ENCODE measurements at places on chromosomes 12 and 14.

DNA sequence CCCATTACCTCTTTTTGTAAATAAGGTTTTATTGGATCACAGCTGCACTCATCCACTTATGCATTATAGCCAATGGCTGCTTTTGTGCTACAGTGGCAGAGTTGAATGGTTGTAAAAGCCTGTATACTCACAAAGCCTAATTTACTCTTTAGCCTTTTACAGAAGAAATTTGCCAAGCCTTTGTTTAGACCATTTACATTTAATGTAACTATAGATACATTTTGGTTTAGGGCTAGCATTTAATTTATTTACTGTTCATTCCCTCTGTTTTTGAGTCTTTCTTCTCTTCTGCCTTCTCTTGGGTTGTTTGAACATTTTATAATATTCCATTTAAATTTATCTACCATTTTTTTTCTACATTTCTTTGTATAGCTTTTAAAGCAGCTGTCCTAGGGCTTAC is 217.1 kb upstream of the AMIGO2 start:
- DNase-seq = no peak

DNA sequence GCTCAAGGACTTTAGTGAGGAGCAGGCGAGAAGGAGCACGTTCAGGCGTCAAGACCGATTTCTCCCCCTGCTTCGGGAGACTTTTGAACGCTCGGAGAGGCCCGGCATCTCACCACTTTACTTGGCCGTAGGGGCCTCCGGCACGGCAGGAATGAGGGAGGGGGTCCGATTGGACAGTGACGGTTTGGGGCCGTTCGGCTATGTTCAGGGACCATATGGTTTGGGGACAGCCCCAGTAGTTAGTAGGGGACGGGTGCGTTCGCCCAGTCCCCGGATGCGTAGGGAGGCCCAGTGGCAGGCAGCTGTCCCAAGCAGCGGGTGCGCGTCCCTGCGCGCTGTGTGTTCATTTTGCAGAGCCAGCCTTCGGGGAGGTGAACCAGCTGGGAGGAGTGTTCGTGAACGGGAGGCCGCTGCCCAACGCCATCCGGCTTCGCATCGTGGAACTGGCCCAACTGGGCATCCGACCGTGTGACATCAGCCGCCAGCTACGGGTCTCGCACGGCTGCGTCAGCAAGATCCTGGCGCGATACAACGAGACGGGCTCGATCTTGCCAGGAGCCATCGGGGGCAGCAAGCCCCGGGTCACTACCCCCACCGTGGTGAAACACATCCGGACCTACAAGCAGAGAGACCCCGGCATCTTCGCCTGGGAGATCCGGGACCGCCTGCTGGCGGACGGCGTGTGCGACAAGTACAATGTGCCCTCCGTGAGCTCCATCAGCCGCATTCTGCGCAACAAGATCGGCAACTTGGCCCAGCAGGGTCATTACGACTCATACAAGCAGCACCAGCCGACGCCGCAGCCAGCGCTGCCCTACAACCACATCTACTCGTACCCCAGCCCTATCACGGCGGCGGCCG is 1.1 kb downstream of the PAX9 start:
- no peak for DNase-seq

DNA sequence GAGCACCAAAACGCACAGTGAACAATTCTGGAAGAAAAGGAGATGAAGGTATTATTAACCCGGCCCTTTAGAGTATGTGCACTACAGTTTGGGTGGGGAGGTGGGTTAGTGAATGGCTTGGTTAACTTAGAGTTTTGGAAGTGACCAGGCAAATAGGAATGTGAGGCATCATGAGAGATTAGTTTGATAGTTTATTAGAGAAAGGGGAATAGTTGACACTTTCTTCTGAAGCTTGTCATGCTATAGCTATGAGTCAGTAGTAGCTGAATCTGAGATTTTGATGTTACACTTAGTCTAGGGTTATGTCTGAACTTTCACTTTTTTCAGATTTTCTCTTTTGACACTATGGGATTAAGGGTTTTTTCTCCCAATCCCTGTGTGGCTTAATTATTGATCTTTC is 567.2 kb downstream of the SNAPC1 start:
- no peak for DNase-seq

DNA sequence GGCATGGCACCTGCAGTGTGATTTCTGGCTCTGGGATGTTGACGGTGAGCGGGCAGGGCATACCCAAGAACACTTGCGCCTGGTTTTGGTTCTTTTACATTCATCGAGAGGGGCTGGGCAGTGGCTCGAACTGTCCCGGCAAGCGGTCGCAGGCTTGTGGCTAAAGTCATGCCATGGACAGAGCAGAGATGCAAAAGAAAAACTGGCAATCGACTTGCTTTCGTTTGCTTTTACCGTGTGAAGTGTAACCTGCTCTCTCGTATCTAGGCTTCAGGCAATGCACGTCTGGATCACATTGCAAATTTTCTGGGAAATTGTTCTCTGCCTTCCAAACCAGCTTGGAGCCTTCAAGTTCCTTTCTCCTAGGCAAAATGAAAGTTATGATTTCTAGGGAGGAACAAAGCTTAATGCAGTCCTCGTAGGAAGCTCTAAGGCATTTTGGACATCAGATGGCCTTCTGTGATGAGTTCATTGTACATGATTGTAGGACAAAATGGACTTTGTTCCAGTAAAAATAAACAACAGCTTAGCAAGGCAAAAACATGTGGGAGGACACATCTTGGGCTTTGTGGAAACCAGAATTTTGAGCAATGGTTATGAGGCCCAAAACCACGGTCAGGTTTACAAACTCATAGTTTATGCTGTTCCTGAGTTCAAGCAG is 18.3 kb downstream of the ADGRD1 start:
- no peak for DNase-seq

GRCh38 chr12:50111395-50111692 is 692 bp upstream of the COX14 start:
- no peak for DNase-seq

GRCh38 chr12:47560415-47560814 is 145.4 kb downstream of the RPAP3 start:
- peak; percentile 7 for DNase-seq
